Pancreas (tissue), 10 donors: ENCODE measurements at places on chromosomes 6 and 20. TPM values are rescaled to one million over a fixed set of nuclear protein-coding genes. Genes with fewer than 3 reads are reported as not detected.

DNA sequence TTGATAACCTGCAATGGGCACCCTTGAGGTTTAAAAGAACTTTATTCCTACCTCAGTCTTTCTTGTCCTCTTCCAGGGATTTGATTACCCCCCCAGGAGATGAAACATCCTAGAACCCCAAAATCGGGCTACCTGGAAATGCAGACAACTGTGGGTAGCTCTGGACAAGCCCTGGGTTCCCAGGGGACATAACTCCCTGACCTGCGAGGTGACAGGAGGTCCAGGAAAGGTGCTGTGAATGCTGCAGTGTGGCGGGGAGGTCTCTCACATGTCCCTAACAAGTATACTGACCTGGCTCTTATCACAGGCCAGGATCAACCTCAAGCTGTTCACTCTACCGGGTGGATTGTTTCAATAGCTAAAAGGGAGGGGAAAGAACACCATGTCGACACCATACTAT, 11.6 kb downstream of the JAG1 start:
- no peak overlapping the region for H3K27ac ChIP-seq
- H3K36me3 ChIP-seq = peaks cover 35% of the 10 kb centered on the region

The SYTL3 gene
- total RNA-seq = 1.9 TPM

GRCh38 chr6:143516690-143517446, 5.3 kb upstream of the FUCA2 start:
- no peak overlapping the region for H3K27ac ChIP-seq
- H3K27me3 ChIP-seq = no peaks in the 10 kb centered on the region
- H3K4me3 ChIP-seq = no peak overlapping the region
- H3K4me1 ChIP-seq = no peaks in the 10 kb centered on the region
- no peaks in the 10 kb centered on the region for H3K36me3 ChIP-seq

- H3K4me1 ChIP-seq = no peaks in the 10 kb centered on the region
- no peak overlapping the region for H3K27ac ChIP-seq
- no peak for DNase-seq
- no peak overlapping the region for H3K4me3 ChIP-seq
- H3K36me3 ChIP-seq = no peaks in the 10 kb centered on the region
- no peaks in the 10 kb centered on the region for H3K27me3 ChIP-seq
Measured at GRCh38 chr6:48401016-48401415, 290.0 kb upstream of the PTCHD4 start.

DNA sequence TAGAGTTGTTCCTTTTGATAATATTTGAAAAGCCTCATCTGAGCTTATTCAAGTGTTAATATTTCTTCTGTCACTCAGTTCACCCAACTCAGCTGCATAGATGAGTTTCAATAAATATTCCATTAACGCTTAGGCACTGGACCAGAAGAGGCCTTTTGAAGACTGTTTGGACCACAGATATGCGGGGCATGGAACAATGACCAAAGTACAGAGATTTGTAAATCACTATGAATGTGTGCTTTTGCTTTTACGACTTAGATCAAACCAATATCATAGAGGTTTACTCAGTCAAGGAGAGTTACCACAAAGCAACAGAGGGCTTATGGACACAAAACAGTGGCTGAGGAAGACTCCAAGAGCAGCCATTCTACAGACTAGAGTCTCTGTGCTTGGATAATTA, 99.9 kb downstream of the RTN4IP1 start:
- H3K27me3 ChIP-seq = no peaks in the 10 kb centered on the region
- no peak for DNase-seq
- H3K4me3 ChIP-seq = no peak overlapping the region
- H3K27ac ChIP-seq = no peak overlapping the region
- no peaks in the 10 kb centered on the region for H3K4me1 ChIP-seq
- no peaks in the 10 kb centered on the region for H3K36me3 ChIP-seq

The L3MBTL3 gene
- total RNA-seq = 5.3 TPM

DNA sequence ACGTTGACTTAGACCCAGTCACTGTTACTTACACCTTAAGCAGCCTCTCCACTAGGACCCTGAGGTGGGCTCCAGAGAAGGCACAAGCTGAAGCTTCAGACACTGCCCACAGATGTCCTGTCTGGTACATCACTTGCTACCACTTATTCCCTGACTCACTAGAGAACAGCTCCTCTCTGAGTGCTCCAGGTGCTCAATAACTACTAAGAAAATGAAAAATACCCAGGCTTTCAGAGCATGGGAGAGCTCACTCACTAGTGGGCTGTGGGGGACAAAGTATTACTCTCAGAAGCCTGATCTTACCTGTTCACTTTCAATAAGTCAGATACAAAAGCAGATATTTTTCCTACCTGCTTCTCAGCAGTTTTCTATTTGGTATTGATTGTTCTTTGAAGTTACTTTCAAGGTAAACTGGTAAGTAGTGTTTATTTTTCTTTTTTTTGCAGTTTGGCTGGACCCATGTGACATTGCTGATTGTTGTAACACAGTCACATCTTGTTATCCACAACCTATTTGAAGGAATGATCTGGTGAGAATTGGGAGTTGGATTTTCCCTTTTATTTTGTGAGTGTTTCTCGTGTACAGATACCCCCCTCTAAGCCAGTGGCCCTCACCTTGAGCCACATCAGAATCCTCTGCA, 55.9 kb downstream of the CDS2 start:
- H3K4me3 ChIP-seq = no peak overlapping the region
- DNase-seq = no peak
- no peaks in the 10 kb centered on the region for H3K4me1 ChIP-seq

DNA sequence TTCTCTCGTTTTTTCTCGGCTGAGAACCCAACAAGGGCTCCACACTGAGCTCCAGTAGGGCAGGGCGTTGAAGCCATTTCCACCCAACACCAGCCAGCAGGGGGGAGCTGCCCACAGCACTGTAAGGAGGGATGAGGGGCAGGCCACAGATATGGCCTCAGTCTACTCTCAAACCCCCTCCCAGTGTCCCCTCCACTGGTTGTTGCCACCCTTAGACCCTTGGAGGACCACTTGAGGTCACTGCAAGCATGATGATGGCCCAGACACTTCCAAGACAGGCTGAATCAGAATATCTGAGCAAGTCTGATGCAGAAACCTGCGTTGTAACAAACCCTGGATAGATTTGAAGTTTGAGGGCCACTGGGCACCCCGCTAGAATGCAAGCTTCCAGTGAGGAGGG, 217.0 kb upstream of the CST7 start:
- DNase-seq = no peak
- H3K27ac ChIP-seq = no peak overlapping the region
- H3K36me3 ChIP-seq = no peaks in the 10 kb centered on the region

GRCh38 chr6:138086573-138087196, 20.5 kb downstream of the PERP start:
- peak overlapping the region; percentile 6 for H3K27ac ChIP-seq
- no peak overlapping the region for H3K4me3 ChIP-seq
- DNase-seq = peak; percentile 28

DNA sequence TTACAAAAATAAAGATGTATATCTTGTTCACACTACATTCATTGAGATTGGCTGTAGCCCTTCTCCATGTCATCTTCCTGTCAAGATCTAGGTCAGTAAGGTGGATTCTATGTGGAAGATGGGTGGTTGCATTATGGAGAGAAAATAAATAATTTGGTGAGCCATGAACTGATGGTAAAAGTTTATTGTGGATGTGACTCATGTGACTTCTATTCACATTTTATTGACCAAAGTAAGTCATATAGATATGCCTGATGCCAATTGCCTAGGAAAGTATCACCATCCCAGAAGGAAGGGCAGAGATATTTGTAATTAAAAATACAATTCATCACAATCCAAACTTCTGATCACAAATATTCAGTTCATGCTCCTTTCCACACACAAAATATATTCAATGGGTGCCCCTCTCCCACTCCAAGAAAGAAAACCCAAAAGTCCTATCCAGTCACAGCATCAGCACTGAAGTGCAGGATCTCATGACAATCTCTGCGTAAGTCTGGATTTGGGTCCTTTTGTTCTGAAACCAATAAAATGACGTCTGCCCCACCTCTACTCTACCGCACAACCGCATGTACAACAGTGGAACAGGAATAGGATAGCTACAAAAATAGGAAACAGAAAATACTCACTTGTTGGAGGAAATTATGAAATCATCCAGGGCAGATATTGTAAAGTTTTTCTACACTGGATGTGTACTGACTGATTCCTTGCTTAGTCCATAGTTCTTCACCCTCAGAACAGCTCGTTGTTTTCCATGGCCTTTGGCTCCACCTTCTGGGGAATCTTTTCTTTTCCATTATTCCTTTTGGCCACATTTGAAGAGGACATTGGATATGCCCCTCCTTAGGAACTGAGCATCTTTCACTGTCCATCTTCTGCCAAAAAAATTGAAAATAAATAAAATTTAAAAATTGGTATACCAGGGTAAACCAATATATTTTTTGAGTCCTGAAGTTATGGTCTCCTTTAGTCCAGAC, 16.1 kb upstream of the SLC17A3 start:
- DNase-seq = no peak
- H3K27me3 ChIP-seq = no peaks in the 10 kb centered on the region
- H3K27ac ChIP-seq = no peak overlapping the region
- no peaks in the 10 kb centered on the region for H3K36me3 ChIP-seq
- no peak overlapping the region for H3K4me3 ChIP-seq

GRCh38 chr6:74549746-74550145, 656.1 kb downstream of the COL12A1 start:
- H3K4me1 ChIP-seq = no peaks in the 10 kb centered on the region
- H3K4me3 ChIP-seq = no peak overlapping the region
- DNase-seq = no peak
- H3K36me3 ChIP-seq = no peaks in the 10 kb centered on the region

The PLCB1 gene
- 15.6 TPM for total RNA-seq

The ZC3H12D gene
- 0.08 TPM for total RNA-seq

The CD93 gene
- 4.5 TPM for total RNA-seq

- no peaks in the 10 kb centered on the region for H3K4me1 ChIP-seq
- no peaks in the 10 kb centered on the region for H3K36me3 ChIP-seq
- DNase-seq = peak; percentile 7
- H3K27me3 ChIP-seq = no peaks in the 10 kb centered on the region
- H3K27ac ChIP-seq = no peak overlapping the region
- H3K4me3 ChIP-seq = no peak overlapping the region
Measured at GRCh38 chr6:170093276-170093657, 197.6 kb downstream of the DLL1 start.

GRCh38 chr20:23680146-23680545, 8.7 kb downstream of the CST4 start:
- no peaks in the 10 kb centered on the region for H3K27me3 ChIP-seq
- no peaks in the 10 kb centered on the region for H3K4me1 ChIP-seq
- no peak overlapping the region for H3K4me3 ChIP-seq
- H3K36me3 ChIP-seq = no peaks in the 10 kb centered on the region
- no peak for DNase-seq
- no peak overlapping the region for H3K27ac ChIP-seq

GRCh38 chr6:43833223-43833995, 63.4 kb downstream of the VEGFA start:
- H3K27ac ChIP-seq = peak overlapping the region; percentile 75
- no peaks in the 10 kb centered on the region for H3K36me3 ChIP-seq
- peak; percentile 67 for DNase-seq
- no peak overlapping the region for H3K4me3 ChIP-seq
- peaks cover 31% of the 10 kb centered on the region for H3K4me1 ChIP-seq

DNA sequence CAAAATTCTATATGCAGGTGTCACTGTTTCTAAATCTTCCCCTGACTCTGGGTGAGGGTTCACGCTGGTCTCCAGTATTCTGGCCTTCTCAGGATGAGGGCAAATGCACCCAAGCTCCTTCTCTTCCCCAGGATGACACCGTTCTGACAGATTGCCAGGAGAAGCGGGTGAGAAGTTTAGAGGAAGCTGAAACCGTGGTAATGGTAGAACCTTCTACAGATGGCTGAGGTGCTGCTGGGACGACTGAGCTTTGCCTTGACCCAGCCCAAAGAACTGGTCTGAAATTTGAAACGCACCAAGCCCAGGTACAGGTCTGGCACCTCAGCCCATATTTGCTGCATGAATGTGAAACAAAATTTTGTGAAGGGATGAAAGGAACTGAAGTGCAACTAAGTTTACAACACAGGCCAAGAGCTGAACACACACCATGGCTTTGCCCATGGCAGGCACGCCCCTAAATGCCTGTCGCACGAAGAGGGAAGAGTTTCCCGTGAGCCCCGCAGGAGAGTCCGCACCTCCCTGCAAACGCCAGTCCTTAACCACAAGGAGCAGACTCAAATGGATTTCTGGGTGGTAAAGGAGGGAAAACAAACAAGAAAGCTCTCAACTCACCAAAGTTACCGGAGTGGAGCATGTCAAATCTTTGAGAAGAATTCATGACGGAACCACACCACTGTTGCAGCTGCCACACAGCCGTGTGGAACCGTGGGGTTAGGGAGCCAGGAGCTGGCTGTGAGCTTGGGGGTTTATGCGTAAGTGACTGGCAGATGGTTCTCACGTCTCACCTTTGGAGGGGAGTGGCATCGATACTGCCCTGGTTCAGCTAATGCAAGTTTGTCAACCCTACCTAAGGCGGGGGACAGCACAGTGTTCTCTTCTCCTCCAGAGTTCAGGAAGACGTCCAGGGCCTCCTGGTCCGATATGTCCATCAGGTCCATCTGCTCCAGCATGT, 138.9 kb downstream of the DTNBP1 start:
- no peaks in the 10 kb centered on the region for H3K4me1 ChIP-seq
- H3K4me3 ChIP-seq = no peak overlapping the region
- H3K27ac ChIP-seq = no peak overlapping the region
- peaks cover 10% of the 10 kb centered on the region for H3K36me3 ChIP-seq
- DNase-seq = no peak

DNA sequence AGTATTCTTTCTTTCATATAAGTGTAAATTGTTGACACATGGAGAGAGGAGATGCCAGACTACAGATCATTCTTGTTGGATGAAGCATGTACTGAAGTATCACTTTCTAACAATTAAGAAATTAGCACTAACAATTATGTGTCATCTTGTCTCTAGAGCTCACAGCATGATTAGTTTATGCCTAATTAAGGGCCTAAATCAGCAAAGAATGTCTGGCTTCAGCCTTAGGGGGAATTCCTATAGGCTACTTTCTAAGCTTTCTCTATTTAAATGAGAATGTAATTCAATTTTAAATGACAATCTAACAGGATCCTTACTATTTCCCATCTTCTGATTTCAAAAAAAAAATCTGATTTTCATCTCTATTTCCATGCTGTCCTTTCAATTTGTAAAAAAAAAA, 371.0 kb downstream of the EPHA7 start:
- H3K4me3 ChIP-seq = no peak overlapping the region
- no peaks in the 10 kb centered on the region for H3K36me3 ChIP-seq
- no peak overlapping the region for H3K27ac ChIP-seq
- no peaks in the 10 kb centered on the region for H3K4me1 ChIP-seq
- no peaks in the 10 kb centered on the region for H3K27me3 ChIP-seq

GRCh38 chr6:131460614-131461000, 112.4 kb upstream of the ARG1 start:
- no peak overlapping the region for H3K27ac ChIP-seq
- no peaks in the 10 kb centered on the region for H3K36me3 ChIP-seq
- no peak overlapping the region for H3K4me3 ChIP-seq
- H3K27me3 ChIP-seq = no peaks in the 10 kb centered on the region
- no peak for DNase-seq

The TMEM170B gene
- 0.85 TPM for total RNA-seq

- no peak overlapping the region for H3K27ac ChIP-seq
- no peaks in the 10 kb centered on the region for H3K27me3 ChIP-seq
- no peaks in the 10 kb centered on the region for H3K4me1 ChIP-seq
- H3K4me3 ChIP-seq = no peak overlapping the region
- no peaks in the 10 kb centered on the region for H3K36me3 ChIP-seq
Measured at GRCh38 chr6:66362888-66363287, 655.9 kb upstream of the EYS start.

- no peaks in the 10 kb centered on the region for H3K27me3 ChIP-seq
- no peak overlapping the region for H3K4me3 ChIP-seq
Measured at GRCh38 chr6:55818482-55818881, 56.9 kb downstream of the BMP5 start.

GRCh38 chr20:62097881-62098407, 24.3 kb upstream of the LSM14B start:
- no peak overlapping the region for H3K4me3 ChIP-seq
- H3K4me1 ChIP-seq = no peaks in the 10 kb centered on the region
- H3K27me3 ChIP-seq = no peaks in the 10 kb centered on the region
- H3K27ac ChIP-seq = no peak overlapping the region
- no peaks in the 10 kb centered on the region for H3K36me3 ChIP-seq

The TMEM200A gene
- 5.1 TPM for total RNA-seq
